ENCODE measurements at places on chromosomes 4 and X.

DNA sequence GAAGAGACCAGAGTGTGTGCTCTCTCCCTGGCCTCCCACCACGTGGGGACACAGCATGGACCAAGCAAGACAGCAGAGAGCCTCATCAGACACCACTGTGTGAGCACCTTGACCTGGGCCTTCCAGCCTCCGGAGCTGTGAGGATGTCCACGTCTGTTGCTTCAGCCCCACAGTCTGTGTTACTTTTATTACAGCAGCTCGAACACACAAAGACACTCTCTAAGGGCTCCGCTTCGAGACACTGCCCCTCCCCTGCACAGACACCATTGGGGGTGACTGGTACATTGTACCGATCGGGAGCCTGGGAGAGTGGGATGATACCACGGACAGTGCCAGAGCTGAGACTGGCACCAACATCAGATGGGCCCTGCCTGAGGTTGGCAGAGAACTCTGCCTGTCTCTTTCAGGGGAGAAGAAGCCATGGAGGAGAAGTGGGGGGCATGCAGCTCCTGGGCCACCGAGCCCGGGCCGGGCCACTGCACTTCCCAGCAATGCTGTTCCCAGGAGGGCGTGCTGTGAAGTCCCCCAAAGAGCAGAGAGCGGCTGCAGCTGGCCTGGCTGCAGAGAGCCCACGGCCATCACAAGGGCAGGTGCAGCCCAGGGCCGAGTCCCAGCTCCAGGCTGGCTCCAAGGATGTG is 48.1 kb upstream of the HMX1 start:
- DNase-seq: peak; percentile 0

DNA sequence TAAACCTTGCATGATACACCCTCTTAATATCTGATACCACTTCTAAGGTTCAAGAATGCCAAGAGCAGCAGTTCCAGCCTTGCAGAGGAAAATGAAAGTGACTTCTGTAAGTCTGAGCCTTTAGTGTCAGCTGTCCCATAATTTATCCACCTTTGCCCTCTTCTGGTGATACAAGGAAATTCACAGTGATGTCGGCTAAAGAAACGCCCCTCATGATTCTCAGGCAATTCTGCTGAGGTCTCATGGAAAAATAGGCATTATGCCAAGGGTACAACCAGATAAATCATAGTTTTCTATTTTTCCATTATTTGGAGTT is 172.2 kb upstream of the CXCL13 start:
- peak; percentile 32 for DNase-seq

GRCh38 chr4:159145318-159145991 is 42.6 kb downstream of the RAPGEF2 start:
- DNase-seq: no peak

DNA sequence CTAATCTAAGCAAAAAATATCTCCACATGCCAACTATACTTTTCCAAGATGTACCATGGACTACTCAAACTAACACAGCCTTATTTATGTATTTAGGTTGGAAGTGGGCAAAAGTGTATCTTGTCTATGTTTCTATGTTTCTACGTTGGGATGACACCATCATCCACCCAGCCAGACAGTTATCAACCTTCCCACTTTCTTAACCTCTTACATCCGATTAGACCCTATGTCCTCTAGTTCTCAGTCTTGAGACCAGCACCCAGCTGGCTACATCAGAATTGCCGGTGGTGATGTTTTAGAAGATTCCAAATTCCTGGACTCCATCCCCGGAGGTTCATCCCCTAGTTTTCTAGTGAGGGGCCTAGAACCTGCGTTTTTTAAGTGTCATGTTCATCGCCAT is 1.0 kb upstream of the AASDH start:
- DNase-seq: no peak

DNA sequence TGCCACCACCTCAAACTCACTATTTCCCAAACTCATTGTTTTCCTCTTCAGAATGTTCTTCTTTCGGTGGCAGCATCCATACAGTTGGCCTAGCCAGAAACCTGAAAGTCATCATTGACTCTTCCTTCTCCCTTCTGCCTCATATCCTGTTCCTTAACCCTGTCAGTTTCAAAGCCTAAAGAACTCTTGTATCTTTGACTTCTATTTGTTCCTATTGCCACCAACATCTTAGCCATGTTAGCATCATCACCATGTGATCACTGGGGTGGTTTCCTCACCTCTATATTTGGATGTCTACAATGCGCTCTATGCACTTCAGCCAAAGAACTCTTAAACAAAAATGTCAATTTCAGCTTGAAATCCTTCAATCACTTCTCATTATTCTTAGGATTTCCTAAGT is 29.0 kb downstream of the DDX60L start:
- DNase-seq: no peak

DNA sequence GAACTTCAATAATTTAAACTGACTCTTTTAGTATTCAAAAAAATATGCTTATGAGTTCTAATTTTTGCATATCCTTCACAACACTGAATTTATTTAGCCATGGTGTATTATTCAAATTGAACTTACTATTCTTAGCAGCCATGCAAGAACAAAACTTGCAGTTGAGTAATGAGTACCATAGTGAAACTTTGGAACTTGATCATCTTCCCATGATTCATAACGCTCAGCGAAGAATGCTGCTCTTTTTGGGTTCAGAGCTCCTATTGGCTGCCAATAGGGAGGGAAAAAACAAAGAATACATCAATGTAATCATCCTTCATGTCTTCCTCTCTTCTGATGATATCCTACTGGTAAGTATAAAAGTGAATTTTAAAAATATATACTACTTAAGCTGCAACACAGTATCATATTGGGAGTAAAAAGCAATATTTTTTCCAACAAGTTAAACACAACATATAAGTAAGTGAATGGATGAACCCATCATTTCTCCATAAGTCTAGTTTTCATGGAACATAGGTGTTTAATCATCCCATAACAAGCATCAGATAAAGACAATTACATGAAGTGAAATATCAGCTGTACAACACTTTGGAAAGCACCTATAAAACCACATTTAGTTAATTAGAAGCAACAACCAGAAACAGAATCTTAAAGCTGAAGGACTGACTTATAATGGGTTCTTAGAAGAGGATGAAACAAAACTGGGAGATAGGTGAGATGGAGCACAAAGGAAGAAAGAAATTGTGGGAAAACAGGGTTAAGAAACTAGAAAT is 145.2 kb upstream of the MAB21L2 start:
- no peak for DNase-seq

- DNase-seq: no peak
Observed at GRCh38 chr4:42350611-42351182, 46.6 kb upstream of the SHISA3 start.

GRCh38 chr4:157315968-157316367 is 95.4 kb downstream of the GRIA2 start:
- no peak for DNase-seq

DNA sequence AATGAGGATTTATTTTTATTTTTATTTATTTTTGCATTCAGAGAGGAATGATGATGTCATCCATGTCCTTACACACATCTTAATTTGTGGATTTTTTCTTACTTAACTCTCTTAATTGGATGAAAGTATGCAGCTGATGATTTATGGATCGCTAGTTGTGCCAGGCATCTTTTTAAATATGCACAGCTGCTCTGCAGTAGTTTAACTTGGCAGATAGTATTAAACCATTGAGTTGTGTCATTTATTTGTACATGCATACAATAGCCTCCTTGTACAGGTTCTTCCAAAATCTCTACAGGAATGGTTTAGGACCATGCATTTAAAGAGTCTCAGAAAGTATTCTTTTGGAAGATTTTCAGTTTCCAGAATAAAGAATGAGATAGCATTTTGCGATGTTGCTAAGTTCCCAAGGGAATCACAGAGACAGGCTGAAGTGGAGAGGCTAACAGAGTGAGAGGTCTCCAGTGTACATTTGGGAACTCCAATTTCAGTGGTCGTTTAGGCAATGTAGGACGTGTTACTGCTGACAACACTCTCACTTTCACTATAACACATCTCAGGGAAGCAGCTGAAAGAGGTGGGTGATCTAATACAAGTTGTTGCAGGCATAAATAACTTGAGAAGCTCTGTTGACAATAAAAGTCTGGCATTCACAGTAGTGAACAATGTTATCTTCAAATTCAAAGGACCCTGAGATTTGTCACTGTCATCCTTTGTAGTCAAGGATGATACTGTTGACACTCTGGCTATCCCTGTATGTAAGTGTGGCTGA is 49.9 kb upstream of the SCRG1 start:
- DNase-seq: no peak

- peak; percentile 100 for DNase-seq
Observed at GRCh38 chr4:3292571-3293400, at the start of gene RGS12. TSS of gene RGS12 (plus strand) at chr4:3293021. CDS start at chr4:3316171, 23,150 bp downstream.

DNA sequence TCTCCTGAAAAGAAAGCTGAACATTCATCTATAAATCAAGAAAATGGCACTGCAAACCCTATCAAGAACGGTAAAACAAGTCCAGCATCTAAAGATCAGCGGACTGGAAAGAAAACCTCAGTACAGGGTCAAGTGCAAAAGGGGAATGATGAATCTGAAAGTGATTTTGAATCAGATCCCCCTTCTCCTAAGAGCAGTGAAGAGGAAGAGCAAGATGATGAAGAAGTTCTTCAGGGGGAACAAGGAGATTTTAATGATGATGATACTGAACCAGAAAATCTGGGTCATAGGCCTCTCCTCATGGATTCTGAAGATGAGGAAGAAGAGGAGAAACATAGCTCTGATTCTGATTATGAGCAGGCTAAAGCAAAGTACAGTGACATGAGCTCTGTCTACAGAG is 28.6 kb downstream of the PAQR3 start:
- no peak for DNase-seq

DNA sequence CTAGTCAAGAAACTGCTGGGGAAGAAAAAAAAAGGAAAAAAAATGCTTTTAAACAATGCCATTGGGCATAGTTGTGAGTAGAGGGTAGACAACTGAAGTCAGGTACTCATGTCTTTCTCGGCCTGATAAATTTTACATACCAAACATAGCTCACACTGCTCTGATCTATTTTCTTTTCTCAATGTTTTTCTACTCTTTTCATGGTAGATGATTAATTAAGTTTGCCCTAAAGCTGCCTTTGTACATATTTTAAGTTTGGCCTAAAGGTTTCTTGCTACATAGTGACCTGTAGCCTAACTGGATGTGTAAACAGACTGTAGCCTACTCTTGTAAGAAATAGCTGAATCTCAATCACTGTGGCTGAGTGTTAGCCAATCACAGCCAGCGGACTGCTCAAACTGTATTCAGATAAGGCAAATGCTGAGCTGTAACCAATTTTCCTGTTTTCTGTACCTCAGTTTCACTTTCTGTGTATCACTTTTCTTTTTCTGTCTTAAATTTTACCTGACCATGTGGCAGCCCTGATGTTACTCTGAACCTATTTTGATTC is 121.0 kb downstream of the PCDH10 start:
- DNase-seq: no peak

DNA sequence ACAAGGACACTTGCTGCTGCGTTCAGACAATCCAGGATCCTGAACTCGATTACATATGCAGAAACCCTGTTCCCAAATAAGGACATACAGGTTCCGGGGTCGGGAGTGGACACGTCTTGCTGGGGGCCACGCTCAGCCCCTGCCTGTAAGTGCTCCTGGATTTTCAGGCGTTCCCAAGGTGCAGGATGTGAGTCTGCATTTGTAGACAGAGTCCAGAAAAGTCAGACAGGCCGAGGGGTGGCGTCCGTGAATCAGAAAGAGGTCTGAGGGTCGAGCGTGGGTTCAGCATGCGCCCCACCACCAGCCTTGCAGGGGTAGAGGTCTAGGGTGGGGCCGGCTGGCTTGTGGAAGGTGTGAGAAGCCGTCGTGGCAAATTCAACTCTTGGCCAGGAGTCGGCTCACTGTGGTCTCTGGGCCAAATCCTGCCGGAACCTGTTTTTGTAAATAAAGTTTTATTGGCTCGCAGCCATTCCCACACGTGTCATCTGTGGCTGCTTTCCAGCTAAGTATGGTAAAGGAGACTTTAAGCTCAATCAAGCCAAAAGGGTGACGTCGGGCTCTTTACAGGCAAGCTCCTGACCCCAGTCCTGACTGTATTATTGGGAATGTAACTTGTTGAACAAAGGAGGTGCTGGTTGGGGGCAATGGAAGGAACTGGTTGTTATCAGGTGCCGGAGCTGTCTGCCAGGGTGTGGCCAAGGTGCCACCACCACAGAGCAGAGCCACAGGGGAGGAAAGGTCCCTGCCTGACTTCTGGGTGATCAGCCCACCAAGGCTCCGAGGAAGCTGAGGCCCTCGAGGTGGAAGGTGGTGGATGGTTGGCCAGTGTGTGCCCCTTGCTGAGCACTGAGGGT is 7.4 kb downstream of the DOK7 start:
- DNase-seq: no peak

DNA sequence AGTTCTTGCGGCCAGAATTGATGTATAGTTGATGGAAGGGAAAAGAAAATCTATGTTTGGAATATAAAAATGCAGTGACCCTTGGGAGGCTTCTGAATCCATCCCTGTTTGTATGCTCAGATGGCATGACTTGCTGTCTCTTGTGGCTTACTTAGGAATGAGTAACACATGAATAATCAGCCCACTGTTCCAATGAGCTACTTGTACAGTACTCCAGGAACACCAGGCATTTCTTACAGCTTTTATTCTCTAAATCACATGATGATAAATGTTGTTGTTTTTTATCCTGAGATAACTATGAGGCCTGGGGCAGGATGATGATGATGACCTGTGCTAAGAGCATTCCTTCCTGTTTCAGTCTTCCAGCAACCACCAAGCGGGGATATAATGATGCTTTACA is 18.9 kb downstream of the TMPRSS11E start:
- no peak for DNase-seq

DNA sequence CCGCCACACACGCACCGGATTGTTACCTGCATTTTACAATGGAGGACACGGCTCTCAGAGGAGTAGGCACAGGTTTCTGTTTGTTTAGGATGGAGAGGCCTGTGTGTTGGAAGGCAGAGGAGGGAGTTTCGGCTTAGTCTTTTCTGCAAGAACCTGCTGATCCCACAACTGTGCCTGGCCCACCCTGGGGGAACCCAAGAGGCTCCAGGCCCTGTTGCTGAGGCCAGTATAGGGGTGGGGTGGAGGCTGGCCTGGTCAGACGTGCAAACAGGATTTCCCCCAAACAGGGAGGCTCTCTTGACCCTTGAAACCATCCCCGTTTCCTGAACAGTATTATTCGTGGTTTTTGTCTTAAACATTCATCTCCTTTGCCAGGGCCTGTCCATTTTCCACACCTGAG is 772 bp upstream of the SLC49A3 start:
- DNase-seq: no peak

DNA sequence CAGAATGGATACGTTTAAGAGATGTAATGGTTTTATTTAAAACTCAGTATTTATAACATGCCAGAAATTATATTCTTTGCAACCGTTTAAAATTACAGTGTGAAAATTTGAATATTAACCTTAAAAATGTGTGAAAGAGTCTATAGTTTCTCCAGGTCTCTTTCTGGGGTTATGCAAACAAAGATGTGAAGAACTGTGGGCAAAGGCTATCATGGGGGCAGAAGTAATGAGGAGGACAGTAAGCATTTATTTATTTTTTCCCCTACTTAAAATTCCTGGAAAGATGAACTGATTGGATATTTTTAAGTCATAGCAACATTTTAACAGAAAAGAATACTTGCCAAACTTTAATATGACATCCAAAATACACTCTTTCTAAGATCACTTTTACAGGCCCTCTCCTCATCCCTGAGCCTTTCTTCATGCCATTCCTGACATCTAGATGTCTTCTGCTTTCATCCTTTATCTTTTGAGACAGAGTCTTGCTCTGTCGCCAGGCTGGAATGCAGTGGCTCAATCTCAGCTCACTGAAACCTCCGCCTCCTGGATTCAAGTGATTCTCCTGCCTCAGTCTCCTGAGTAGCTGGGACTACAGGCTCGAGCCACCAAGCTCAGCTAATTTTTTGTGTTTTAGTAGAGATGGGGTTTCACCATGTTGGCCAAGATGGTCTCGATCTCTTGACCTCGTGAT is 46.1 kb downstream of the TMEM131L start:
- DNase-seq: no peak

All from frontal cortex (tissue), 4 donors.